ENCODE measurements at places on chromosomes 12 and 14.

DNA sequence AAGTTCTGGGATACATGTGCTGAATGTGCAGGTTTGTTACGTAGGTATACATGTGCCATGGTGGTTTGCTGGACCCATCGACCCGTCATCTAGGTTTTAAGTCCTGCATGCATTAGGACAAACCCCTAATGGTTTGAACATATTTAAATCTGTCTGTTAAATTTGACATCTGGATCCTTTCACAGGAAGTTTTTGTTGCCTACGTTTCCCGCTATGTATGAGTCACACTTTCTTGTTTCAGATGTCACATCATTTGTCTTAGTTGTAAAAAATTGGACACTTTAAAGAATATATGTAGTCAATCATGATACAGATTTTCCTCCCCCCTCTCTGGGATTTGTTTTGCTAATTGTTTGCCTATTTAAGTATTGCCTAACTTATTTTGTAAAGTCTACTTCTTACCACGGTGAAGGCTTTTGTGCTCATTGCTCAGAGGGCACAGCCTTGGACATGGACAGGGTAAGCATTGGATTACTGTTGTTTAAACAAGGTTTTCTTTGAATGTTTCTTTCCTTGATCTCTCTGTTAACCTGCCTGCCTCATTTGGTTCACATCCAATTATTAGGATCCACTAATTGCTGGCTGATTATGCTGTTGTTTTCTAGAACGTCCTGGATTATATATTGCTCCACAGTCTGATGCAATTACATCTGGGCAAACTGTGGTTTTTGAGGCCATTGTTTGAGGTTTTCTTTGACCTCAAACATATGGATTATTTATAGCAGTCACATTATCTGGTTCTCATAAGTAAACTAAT, 1441.4 kb downstream of the AACS start:
- DNase-seq: no peak

GRCh38 chr12:75754141-75754540, 242.7 kb upstream of the KRR1 start:
- DNase-seq: no peak

DNA sequence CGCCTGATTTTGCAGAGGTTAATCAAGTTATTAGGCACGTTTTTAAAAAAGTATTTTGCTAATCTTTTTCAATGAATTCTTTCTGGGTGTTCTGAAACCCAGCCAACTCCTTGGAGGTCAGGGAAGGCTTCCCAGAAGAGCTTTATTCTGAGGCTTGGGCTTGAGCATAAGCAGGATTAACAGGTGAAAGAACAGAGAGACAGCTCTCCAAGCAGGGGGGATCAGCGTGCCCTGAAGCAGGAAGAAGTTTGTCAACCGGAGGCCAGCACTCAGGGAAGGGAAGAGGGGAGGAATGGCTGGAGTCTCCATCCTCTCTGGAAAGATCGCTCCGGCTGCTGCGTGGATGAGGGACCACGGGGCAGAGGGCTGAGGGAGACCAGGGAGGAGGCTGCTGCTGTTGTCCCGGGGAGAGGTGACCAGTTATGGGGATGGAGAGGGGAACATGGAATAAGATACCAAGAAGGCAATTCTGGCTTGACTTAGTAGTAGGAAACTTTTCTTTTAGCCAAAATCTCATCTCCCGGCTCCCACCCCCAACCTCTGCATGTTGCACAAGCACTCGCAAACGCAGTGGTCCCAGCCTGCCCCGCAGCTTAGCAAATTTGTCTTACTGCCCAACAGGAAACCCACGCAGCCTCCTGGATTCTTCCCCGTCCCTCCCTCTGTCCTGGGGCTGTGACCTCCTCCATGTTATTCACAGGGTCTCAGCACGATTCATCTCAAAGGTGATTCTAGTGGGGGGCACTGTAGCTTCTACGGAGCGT, 1.1 kb upstream of the SSH1 start:
- no peak for DNase-seq

DNA sequence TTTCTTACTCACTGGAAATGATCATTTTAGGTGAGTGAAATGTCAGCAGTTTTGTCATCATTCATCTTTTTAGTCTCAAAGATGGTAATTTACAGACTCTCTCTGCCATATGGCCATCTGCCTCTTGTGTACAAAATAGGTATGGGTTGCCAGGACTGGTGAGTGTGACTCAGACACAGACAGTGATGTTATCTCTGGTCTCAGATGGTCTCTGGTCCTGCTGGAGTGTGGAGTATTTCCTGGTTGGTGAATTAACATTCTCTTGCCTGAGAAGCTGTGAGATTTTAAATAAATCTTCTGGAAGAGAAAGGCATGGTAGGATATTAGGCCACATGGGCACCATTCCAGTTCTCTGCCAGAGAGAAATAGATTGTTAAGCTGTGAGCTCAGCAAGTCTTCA, 207.0 kb downstream of the ATP23 start:
- no peak for DNase-seq

GRCh38 chr14:22505697-22506377, 83.2 kb downstream of the DAD1 start:
- DNase-seq: no peak

- DNase-seq: no peak
These were observed 16.8 kb downstream of the ATP5MC2 start for GRCh38 chr12:53659011-53659551.

GRCh38 chr12:110012137-110012536, 12.9 kb downstream of the ANKRD13A start:
- no peak for DNase-seq

DNA sequence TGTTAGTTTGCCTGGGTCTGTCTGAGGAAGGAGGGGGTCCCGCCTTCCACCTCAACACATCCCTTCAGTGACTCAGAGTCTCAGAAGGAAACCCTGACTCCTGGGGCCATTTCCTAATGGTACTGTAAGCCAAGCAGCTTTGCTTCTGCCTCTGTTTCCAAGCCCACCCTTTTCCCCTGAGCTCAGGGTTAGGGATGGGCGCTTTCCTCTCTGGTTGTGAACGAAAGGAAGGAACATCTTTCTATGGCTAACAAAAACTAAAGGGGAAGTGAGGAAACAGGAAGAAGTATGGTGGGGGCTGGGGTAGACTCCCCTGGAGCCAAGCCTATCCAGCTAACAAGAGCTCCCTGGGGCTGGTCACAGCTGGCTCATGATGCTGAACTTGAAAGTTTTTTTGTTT, 11.6 kb upstream of the UNC119B start:
- no peak for DNase-seq

DNA sequence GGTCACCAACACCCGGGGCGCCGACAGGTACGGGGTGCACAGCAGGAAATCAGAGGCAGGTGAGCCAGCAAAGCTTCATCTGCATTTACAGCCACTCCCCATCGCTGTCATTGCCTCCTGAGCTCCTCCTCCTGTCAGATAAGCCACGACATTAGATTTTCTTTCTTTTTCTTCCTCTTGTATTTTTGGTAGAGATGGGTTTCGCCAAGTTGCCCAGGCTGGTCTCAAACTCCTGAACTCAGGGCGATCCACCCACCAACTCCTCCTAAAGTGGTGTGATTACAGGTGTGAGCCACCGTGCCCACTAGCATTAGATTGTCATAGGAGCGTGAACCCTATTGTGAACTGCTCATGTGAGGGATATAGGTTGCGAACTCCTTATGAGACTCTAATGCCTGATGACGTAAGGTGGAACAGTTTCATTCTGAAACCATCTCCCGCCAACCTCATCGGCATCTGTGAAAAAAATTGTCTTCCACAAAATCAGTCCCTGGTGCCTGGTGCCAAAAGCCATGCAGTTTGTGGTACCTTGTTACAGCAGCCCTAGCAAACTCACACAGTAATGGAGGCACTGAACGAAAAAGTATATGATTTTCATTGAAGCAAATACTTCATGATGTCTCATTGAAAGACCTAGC, 1.5 kb downstream of the STYK1 start:
- no peak for DNase-seq

GRCh38 chr12:4567073-4567881, 5.3 kb downstream of the DYRK4 start:
- no peak for DNase-seq

DNA sequence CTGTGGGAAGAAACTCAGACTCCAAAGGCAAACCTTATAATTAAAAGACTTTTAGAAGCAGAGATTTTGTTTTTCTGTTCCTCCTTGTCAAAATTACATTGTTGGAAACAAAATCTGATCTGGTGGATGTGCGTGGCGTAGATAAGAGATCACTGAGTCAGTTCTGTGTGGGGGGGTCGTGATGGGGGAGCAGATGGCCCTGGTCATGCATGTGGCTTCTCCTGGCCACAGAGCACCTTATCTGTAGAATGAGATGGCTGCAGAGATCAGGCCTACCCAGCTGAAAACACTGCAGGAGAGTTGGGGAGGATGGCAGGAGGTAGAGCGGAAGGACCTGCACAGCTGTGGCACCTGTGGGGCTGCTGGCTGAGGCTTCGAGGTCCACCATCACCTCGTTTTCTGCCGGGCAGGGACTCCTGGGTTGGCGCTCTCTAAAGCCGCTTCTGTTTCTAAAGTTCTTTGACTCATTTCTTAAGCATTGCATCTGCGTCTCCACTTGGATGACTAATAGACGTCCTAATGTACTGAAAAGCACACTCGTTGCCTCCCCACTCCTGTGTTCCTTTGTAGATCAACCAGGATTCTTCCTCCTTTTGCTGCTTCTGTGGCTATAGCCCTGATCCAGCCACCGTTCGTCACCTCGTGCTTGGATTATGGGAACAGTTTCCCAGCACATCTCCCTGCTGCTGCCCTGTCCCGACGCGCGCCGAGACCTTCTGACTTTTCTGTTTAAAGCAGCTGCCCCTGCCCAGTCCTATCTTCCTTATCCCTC, 93.4 kb downstream of the TSPAN9 start:
- DNase-seq: no peak

DNA sequence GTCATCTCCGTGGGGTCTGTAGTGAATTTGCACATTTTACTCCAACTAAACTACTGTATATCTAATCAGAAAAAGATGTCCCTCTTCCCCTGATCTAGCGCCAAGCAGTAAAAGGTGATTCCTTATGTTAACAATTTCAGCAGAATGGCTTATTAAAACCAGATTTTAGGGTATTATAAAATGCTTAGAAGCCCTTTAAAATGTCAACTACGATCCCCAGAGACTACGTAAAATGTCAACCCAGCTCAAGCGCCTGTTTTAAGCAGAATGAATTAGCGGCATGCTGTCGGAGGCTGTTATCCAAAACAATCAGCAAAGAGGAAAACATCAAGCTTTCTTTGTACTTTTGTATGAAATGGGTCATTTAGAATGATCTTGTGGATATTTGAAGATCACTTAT, 408.9 kb downstream of the SOX5 start:
- no peak for DNase-seq

- DNase-seq: no peak
These were observed 68.3 kb upstream of the TBPL2 start for GRCh38 chr14:55508676-55509075.

DNA sequence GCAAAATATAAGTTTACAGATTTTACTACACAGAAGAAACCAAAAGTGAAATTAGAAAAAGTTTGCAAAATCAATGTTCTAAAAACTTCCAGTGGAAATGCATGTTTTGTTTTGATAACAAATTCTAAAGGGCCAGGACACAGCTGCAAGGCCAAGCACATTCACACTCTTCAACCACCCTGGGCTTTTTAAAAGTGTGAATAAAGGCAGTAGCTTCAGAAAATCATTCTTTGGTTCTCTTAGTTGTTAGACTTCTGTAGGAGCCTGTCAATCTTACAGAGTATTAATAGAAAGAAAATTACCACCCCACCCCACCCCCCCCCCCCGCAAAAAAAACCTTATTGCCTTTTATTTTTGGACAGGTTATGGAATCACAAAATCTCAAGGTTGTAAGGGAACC, 105.2 kb upstream of the EGLN3 start:
- no peak for DNase-seq

GRCh38 chr12:80129895-80130530, 30.7 kb downstream of the OTOGL start:
- no peak for DNase-seq

DNA sequence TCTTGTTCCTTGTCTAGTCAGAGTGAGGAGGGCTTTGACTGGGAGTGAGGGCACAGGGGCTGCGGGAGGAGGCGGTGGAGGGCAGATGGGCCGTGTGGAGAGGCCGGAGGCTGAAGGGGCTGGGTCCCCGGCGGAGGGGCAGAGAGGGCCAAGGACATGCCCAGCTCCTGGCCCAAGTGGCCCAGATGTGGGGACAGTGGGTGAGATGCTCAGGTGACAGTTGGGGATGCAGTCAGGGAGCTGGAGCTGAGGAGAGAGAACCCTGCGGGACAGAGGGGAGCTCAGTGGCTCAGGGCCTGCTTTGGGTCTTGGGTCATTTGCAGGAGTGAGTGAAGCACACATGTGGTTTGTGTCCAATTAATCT, 26.5 kb upstream of the PLD4 start:
- no peak for DNase-seq

DNA sequence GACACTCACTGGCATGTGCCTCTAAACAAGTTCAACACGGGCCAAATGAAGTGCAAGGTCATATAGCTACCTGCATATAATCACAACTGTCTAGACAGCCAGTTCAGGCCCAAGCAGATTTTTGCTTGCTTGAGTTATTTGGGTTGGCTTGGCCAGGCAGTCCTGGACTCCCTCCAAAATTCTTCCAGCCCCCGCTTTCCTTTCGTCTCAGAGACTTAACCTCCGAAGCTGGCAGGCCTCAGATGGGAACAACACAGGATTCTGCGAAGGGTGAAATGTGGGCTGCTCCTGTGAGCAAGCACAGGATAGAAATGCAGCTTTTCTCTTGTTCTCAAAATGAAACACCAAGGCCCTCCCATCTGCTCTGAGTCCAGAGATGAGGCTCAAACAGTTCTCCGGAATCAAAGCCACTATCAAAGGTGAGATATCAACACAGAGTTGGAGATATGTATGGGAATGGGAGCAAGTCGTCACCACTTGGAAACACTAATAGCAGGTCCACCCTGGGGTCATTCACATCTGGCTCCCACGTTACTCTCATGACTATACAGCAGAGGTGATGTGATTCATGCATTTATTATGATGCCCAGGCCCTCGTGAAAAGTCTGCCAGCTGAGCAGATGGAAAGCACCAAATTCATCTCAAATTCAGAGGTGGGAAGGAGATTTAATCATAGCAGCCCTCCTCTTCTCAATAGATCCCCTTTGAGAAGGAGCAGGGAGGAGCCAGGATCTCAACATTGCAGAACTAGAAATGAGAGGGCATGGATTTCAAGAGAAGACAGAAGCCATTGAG, 389.8 kb downstream of the NUAK1 start:
- DNase-seq: no peak

- peak; percentile 43 for DNase-seq
These were observed 6.9 kb downstream of the RFC5 start for GRCh38 chr12:118023301-118023860.

DNA sequence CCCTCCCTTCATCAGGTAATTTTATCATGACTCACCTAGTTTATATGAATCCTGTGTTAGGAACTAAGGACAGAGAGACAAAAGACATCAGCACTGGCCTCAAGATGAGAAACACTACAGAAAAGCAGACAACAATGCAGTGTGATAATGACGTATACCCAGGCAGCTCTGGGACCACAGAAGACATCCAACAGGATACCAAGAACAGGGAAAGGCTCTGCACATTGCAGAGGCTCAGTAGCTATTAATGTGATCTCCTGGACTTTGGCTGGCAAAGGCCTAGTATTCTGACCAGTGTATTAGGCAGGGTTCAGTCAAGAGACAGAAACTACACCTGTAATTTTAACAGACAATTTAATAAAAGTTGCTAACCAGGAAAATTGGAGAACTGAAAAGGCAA, 39.7 kb downstream of the CDK17 start:
- no peak for DNase-seq
